ENCODE measurements at places on chromosomes 11 and 22. TPM values are rescaled to one million over a fixed set of nuclear protein-coding genes. Genes with fewer than 3 reads are reported as not detected.

ZNF280B gene
- 3.7 TPM for total RNA-seq

SGSM1 gene
- not detected for total RNA-seq

RIMBP3B gene
- not detected for total RNA-seq

PATE2 gene
- total RNA-seq, result not detected

MS4A6A gene
- total RNA-seq, result not detected

DNA sequence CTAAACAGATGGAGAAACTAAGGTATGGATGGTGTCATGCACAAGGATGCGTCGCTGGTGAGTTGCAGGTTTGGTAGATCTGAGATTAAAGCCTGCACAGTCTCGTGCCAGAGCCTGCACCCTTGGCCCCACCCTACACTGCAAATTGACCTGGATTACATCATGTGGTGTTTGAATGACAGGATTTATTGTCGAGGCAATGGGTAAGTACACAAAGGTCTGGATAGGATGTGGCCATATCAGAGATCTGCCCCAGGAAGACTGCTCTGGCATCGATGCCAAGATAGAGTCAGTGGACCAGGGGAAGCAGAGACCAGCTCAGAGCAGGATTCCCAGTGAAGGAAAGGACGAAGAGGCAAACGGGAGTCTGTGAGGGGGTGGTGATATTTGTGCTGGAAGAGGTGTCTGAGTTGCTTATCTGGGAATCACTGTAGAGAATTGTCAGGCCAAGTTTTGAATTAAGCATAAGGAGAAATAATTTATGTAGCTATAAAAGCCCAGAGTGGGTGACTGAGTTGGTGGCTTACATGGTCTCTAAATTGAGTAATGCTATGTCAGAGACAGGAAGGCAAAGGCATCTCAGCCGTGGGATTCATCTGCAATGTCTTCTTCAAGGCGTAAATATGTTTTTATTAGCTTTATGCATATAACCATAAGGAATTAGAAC lies 499.6 kb upstream of the B3GAT1 start:
- no peak for DNase-seq

- DNase-seq, result no peak
These were observed 3.1 kb downstream of the FAM118A start for GRCh38 chr22:45312856-45313255.

- no peak for DNase-seq
These were observed 11.4 kb downstream of the ZNRF3 start for GRCh38 chr22:28894807-28895206.

DNA sequence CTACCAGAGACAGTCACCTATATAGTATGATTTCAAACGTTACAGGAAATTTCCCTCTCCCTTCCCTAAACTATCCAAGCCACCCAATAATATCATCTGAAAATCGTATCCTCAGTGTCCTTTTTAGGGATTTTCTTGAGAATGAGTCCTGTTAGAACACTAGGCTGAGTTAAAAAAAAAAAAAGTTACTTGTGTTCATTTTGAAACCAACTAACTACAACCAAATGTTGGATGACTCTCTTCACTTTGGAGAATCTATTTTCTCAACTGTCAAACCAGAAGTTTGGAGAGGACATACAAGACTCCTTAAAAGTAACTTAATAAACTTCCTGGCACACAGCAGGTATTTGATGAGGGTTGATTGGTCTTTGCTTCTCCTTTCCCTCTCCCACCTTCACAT lies 183.2 kb upstream of the SESN3 start:
- DNase-seq, result no peak

- no peak for DNase-seq
These were observed 602 bp upstream of the INPP5J start for GRCh38 chr22:31122196-31122531.

DNA sequence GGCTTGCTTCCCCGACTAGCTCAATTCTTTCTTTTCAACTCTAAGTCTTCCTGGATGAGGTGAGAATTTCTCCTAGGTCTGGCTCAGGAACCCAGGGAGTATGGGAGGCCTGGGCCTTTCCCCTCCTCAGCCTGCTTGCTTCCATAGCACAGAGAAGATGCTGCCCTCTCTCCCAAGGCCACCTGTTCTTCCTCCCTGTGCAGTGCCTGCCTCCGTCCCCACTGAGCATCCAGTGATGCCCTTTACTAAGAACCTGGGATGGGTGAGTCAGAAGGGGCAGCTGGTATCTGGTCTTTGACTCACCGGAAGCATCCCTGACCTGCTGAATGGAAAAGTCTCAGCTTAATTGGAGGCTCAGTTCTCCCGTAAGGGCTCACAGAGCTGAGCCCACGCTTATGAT lies 607.9 kb downstream of the BUD13 start:
- no peak for DNase-seq

GRCh38 chr11:12862696-12863469 lies 146.2 kb upstream of the RASSF10 start:
- DNase-seq, result no peak

DNA sequence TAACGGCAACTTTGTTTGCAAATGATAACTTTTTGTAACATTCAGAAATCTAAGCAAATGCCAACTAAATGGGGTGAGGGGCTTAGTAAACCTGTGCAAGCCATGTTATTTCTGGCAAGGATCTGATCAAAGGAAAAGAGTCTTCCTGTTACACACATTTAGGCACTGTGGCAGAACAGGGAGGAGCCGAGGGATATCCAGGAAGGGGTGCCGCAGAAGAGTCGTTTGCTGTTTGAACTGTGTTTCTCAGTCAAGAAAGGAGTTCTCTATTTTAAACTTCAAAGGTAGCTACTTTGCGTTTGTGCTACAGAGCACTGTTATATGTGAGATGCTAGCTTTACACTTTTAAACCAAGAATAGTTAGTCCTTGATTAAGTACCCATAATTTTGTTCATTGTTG lies 175.5 kb downstream of the ETS1 start:
- no peak for DNase-seq

GRCh38 chr22:19105867-19106802 lies 16.1 kb downstream of the DGCR2 start:
- no peak for DNase-seq

DNA sequence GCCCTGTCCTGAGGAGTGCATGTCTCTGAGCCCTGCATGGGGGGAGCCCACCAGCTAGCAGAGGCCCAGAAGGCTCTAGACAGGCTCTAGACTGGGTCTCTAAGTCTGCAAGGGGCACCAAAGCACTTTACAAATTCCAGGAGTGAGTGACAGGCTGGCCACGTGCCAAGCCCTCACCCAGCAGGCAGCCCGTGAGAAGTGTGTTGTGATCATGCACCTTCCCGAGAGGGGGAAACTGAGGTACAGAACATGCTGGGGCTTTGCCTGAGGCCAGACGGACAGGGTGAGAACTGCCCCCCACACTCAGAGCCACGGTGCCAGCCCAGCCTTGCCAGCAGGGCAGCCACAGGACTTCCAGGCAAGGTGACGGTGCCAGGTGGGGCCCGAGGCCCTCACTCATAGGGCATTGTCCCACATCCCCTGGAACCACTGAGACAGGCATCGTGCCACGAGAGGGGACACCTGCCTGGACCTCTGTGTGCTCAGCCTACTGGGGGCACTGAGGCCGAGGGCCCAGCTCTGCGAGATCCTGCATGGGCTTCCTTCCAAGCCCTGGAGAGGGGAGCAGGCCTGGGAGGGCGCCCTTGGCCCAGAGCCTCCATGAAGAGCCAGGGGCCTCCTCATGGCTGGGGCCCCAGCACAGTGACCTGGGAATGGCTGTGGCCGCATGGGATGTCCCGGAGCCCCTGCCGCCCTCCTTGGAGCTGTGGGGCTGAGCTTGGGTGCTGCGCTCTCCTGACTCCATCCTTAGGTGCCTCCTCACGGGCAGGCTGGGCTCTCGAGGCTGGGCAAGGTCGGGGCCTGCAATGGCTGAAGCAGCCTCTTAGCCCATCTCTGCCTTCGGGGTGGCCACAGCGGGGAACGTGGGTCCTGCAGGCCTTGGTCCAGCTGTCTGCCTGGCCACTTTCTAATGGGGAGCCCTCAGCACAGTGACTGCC lies 121.5 kb downstream of the KCNQ1OT1 start:
- no peak for DNase-seq

DNA sequence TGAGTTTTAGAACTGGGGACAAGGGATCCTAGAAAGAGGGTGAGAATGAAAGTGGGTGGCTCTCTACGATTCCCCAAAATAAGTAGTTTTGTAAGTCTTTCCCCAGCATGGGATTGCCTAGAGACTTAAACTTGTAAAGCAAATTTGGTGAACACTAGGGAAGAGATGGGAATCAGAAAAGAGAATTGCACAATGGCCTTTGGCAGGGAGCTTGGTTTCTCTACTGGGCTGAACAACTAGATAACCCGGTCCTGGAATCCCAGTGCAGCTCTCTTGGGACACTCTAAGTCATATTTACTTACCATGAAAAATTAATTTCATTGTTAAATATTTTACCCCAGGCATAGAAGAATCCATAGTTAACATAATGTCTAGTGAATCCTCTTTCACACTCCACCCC lies 16.5 kb upstream of the USP18 start:
- DNase-seq, result no peak

- DNase-seq, result no peak
These were observed 6.6 kb upstream of the APOL6 start for GRCh38 chr22:35641494-35642120.

GRCh38 chr11:43930868-43931716 lies 11.3 kb upstream of the C11orf96 start:
- no peak for DNase-seq

DNA sequence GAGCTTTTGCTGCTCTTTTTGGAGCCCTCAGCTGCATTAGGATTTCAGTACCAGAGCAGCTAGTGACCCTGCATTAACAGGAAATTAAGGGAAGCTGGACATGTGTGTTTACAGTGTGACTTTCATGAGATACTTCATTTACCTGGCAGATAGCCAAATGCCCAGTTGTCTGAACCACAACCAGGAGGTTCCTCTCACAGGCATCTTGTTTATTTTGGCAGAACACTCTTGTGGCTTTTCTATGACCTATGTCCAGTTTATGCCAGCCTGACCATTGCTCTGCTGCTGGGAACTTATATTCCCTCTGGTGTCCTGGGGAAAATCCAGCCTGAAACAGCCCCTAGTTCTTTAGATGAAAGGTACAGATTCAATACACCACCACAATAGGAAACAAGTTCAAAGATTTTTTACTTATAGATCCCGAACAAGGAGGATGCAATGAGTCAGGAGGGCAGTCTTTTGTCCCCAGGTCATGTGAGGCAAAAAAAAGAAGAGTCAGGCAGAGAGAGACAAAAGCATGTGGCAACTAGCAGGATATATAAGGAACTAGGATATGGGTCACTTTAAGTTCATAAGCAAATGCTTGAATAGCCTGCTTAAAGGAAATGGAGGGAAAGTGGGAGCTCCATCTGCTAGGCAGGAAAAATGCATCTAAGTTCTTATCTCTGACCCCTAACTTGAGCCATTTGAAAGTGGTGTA lies 379.3 kb downstream of the INSC start:
- DNase-seq, result no peak

- DNase-seq, result peak; percentile 32
These were observed 695 bp downstream of the PEX26 start for GRCh38 chr22:18078329-18079041.

DNA sequence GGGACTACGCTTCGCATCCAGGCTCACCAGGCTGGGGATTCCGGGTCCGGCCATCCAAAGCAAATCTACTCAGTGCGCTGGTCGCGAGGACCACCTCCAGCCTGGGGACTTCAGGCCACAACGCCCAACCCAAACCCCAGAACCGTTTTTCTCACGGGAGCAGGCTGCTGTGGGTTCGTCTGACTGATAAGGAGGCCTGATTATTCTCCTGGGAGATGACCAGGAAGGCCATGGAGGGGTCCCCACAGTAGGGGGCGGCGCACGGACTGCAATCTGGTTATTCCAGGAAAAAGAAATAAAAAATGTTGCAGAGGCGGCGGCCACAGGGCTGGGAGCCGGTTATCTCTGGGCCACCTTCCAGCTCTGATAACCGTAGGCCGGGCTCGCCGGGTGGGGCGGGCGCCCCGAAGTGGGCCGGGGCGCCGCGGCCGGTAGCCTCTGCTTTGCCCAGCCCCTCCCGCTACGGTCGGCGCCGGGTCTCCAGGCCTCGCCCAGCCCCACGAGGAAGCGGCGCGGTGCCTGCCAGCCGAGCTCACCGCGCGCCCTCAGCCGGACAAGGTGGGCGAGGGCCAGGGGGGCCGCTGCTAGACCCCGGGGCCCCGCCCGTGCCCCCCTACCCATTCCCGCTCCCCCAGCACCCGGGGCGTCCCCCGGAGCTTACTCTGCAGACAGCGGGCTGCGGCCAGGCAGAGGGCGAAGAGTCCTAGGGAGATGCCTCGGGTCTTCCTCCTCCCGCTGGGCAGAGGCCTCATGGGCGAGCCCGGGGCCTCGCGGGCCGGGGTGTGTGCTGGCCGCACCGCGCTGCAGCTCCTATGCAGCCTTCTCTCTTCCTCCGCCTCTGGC lies 446 bp downstream of the VSTM5 start:
- no peak for DNase-seq

DNA sequence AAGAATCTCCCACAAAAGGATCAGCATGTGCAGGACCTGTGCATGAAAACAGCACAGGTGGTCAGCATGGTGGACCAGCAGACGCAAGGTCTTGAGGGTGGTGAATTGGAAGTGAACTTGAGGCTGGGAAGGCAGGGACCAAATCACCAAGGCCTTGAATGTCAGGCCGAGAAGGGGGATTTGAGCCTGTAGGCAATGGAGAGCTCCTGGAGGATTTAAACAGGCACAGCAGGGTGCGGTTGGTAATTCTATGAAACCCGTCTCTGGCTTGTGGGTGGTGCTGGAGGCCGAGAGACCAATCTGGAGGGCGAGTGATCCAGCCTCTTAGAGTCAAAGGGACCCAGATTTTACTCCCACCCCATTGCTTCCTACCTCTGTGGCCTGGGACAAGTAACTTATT lies 2.4 kb downstream of the TSKU start:
- no peak for DNase-seq

DNA sequence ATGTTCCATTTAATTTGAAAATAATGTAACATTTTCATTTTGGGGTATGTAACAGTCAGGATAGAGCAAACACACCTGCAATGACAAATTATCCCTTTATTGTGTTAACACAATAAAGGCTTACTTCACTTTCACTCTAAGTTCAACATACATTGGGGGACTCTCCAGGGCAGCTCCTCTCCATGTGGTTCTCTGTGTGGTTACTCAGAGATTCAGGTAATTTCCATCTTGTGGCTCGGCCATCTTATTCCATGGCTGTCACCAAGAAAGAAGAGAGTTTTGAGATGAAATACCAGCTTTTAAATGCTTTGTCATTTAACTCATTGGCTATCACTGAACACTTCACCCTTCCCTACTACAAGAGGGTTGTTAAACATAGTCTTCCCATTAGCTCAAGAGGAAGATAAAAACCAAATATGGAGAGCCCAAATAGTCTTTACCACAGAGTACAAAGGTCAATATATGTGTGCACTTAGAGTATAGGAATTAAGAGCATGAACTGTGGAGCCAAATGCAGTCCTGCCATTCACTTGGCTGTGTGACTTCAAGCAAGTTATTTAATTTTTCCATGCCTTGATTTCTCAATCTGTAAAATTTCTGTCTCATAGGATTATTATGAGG lies 10.6 kb upstream of the TPH1 start:
- DNase-seq, result no peak

Data from activated T-helper 2 cell treated with anti-CD3 and anti-CD28 coated beads, Interferon-gamma antibody, Interleukin-2, Interleukin-4, amounts not matched to agents 10 μg/mL and 5 μg/mL and 100 μg/mL, durations not matched to agents 14 hours and 24 hours and 36 hours (primary cell).